ENCODE measurements at places on chromosomes 6 and 20. TPM values are rescaled to one million over a fixed set of nuclear protein-coding genes. Genes with fewer than 3 reads are reported as not detected.

Gene EDN1
- total RNA-seq: 24.0 TPM

Gene CFB
- total RNA-seq: 4.0 TPM

Gene C6orf132
- total RNA-seq: 0.02 TPM

Gene OTOR
- total RNA-seq: not detected

Gene MCHR2
- total RNA-seq: not detected

Gene GABRR2
- total RNA-seq: not detected

Gene IL17F
- not detected for total RNA-seq

Gene PSORS1C2
- total RNA-seq: not detected

Gene SLA2
- not detected for total RNA-seq

DNA sequence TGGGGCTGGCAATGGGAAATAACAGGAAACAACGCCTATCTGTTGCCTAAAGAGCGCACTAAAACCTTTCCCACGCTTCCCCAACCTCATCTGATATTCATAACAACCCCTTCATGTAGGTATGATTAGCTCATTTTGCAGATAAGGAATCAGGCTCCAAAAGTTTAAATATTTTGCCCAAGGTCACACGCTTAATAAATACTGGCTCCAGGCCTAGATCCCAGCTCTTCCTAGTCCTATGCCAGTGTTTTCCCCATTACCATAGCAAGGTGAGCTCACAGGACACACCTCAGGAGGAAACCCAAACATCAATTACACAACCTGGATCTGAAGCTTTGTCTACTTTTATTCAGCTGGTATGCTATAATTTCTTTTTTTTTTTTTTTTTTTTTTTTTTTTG, 19.6 kb downstream of the MBOAT1 start:
- DNase-seq: no peak

DNA sequence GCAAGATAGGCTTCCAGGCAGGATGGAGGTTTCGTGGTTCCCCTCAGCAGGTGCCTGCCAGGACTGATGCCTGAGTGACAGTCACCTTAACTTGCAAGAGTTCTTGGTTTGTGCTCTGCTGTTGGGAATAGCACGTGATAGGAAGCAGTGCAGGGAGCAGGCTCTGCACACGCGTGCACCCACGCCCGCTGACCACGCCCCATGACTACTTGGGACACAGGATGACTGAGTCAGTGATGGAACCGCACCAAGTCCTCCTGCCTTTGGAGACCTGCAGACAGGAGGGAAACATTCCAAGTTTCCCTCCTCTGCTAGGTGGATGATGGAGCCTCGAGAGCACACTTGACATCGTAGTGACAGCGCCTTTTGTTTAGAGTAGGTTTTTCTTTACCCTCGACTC, 164.2 kb downstream of the DTNBP1 start:
- no peak for DNase-seq

- DNase-seq: no peak
These were observed 80.5 kb downstream of the FARS2 start for GRCh38 chr6:5341845-5342244.

DNA sequence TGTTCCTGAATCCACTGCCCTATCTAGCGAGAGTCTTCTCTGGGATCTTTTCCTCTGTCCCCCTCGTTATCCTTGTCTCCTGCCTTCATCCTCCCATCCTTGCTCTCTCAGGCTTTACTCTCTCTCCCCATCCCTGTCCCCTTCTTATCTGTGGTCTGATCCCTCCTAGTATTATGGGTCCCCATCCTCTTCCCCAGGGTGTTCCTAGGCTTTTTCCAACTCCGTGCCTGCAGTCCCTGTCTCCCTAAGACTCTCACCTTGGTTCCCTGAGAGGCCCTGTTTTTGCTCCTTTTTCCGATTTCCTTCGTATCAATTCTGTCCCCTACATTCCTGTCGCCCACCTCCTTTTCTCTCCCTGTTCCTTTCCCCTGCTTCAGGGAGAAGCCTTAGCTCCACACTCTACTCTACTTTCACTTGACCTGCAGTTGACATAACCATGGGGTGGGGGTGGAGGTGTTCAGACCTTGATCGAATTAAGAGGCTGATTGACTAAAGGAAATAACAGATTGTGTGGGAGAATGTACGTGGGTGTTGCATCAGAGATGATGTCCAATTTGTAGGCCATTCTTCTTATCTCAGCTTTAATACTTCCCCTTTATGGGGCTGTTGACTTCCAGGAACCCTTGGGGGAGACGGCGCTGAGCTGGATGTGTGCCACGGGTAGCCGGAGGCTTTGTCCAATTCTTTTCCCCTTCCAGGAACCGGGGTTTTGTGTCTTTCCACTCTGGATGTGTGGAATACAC, 905 bp downstream of the PPARD start:
- DNase-seq: no peak

GRCh38 chr6:30349421-30350177, 4.6 kb downstream of the RPP21 start:
- no peak for DNase-seq

- DNase-seq: peak; percentile 54
These were observed 977 bp downstream of the TNXB start for GRCh38 chr6:32108094-32108627.

DNA sequence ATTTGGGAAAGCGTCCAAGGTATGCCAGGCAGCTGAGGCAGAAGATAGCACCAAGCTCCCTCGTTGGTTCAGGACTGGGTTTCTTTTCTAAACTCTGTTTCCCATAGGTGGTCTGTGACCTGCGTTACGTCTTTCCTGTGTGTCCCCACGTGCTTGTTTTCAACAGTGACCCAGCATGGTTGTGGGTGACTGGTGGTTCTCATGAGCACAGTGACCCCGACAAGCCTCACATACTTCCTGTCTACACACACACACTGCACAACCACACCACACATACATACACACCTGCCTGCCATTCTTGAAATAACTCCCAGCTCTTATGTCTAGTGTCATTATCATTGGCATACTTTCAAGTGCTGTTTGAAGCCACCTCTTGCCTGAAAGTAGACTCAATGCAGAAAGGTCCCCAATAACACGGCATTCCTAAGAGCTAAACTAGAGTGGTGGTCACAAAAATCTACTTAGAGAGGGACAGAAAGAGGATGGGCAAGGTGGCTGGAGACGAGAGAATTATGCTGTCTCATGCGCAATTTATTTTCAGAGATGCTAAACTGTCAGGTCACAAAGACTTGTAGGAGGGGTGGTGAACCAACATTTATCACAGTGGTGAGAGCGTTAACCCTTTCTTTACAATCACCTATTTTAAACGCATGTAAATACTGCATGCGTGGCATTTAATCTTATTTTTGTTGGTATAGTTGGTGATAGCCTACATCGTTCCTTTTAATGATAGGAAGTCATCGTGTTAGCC, 66.7 kb downstream of the GCNT2 start:
- no peak for DNase-seq

- no peak for DNase-seq
These were observed 106.3 kb downstream of the BANF2 start for GRCh38 chr20:17806107-17806506.

- DNase-seq: no peak
These were observed 537.4 kb upstream of the MMS22L start for GRCh38 chr6:97820400-97820799.

DNA sequence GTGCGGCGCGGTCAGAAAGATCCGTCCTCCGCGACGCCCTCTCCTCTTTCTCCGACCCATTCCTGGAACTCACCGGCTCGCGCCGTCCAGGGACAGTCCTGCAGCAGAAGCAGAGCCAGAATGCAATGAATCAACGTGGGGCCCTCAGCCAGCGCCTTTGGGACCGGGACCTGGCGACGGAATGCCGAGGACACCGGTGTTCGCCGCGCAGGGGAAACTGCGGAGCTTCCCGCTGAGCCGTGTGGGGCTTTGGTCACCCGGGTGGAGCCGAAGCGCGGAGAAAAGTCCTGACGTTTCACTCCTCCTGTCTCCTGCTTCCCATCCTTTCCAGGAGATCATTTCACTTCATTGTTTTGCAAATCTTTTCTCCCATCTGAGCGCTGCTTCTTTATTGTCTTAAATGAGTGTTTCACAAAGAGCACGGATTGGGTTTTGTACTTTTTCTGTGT, 26.5 kb downstream of the ULBP1 start:
- no peak for DNase-seq

DNA sequence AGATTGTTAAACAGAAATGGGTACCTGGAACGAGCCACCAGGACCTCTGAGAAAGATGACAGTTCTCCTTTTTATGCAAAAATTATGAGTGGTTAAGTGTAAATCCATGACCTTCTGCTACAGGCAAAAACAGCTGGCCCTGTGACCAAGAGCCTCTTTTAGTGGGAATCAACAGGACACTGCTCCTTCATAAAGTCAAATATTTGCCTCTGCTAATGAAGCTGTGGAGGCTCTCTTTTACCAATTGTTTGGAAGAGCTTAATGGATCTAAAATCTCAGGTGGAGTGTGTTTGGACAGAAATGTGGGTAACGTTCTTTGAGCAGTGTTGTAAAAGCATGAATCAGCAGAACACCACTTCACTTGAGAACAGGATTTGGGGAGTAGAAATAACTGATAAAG, 117.5 kb upstream of the PCSK2 start:
- DNase-seq: no peak

GRCh38 chr6:118313762-118314161, 234.3 kb upstream of the PLN start:
- DNase-seq: no peak

GRCh38 chr6:93581371-93581770, 162.0 kb upstream of the EPHA7 start:
- no peak for DNase-seq

- DNase-seq: peak; percentile 46
These were observed 133.7 kb upstream of the TBX18 start for GRCh38 chr6:84897988-84898594.

DNA sequence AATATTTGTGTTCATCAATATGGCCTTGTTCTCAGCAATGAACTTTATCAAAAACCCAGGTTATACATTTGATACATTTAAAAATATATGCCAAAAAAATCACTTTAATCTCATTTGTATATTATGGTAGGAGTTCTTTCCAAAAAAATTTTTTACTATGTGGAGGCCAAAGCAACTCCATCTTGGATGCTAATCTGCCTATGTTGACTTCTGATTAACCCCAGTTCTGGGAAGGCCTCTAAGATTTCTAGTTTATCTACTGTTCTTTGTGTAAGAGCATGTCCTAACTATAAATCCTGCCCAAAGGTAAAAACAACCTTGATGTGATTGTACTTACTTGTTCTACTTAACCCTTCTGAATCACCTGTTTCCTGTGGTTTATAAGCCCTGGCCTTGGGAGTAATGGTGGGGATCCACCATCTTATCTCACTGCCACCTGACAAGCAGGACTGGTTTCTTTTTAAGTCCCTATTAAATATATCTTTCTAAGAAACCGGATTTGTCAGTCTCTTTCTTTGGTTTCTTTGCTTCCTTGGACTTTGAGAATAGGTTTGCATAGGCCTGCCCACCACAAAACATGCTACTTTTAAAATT, 46.7 kb downstream of the RNGTT start:
- no peak for DNase-seq

- DNase-seq: no peak
These were observed 52.9 kb upstream of the SIRPA start for GRCh38 chr20:1842281-1842680.

GRCh38 chr6:101722991-101723579, 329.6 kb downstream of the GRIK2 start:
- peak; percentile 46 for DNase-seq

DNA sequence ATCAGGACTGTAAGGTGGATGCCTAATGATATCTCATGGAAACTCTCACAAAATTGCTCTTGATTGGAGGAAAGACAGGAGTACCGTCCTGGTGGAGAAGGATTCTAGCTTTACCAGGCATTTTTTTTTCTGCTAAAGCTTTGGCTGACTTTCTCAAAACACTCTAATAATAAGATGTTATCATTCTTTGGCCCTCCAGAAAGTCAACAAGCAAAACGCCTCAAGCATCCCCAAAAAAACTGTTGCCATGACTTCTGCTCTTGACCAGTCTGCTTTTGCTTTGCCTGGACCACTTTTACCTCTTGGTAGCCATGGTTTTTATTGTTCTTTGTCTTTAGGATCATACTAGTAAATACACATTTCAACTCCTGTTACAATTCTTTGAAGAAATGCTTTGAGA, 55.5 kb upstream of the RUNX2 start:
- DNase-seq: no peak

GRCh38 chr20:59322081-59322480, 21.7 kb downstream of the EDN3 start:
- DNase-seq: no peak

DNA sequence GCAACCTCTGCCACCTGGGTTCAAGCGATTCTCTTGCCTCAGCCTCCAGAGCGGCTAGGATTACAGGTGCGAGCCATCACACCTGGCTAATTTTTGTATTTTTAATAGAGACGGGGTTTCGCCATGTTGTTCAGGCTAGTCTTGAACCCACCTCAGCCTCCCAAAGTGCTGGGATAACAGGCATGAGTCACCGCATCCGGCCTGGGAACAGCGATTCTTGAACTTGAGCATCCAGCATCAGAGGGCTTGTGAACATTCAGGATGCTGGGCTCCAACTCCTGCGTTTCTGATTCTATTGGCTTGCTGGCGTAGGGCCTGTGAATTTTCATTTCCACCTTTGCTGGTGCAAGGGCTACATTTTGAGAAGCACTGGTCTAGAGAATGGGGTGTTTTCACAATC, 24.5 kb upstream of the PIM1 start:
- DNase-seq: no peak

DNA sequence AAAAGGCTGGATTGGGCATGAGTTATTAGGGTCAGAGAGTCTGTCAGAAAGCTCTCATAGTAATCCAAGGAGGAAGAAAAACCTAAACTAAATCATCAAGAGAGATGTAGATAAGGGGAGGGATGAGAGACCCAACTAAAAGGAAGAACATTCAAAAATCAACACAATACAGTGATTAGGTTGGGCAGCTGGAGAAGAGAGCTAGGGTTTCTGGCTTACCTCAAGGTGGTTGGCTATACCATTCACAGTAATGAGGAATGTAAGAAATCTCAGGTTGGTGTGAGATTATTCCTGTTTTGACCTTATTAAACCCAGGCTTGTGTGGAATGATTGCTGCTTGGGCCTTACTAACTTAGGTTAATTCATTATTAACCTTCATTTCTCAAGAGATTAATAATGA, 6.2 kb upstream of the COX7A2 start:
- no peak for DNase-seq

GRCh38 chr20:44457016-44457415, 18.7 kb upstream of the TTPAL start:
- no peak for DNase-seq

- no peak for DNase-seq
These were observed 492.9 kb downstream of the PHF3 start for GRCh38 chr6:64128301-64129024.

- DNase-seq: no peak
These were observed 18.0 kb upstream of the BRPF3 start for GRCh38 chr6:36178544-36178943.

GRCh38 chr20:34861386-34862084, 11.1 kb downstream of the GGT7 start:
- no peak for DNase-seq

All from A172 (cell line).